Stimulated activated CD8-positive, alpha-beta memory T cell treated with anti-CD3 and anti-CD28 coated beads, Interleukin-7, amount 100 ng/mL, for 24 hours (primary cell): ENCODE measurements at places on chromosomes 11 and 22.

DNA sequence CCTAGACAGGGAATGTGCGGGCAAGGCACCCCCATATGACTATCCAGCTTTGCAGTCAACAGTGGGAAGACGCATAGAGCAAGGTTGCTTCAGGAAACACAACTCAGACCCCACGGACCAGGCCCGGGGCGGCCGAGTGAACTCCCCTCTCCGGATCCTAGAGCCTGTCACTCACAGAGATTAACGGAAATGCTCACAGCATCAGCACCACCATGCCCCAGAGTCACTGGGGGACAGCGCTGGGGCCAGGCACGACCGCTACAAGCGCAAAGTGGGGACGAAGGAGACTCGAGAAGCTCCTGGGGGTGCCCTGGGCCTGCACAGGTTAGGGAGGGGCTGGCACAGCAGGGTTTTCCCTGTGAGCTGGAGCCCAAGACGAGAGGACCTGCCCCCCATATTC is 15.9 kb downstream of the MACROD1 start:
- DNase-seq, result no peak

DNA sequence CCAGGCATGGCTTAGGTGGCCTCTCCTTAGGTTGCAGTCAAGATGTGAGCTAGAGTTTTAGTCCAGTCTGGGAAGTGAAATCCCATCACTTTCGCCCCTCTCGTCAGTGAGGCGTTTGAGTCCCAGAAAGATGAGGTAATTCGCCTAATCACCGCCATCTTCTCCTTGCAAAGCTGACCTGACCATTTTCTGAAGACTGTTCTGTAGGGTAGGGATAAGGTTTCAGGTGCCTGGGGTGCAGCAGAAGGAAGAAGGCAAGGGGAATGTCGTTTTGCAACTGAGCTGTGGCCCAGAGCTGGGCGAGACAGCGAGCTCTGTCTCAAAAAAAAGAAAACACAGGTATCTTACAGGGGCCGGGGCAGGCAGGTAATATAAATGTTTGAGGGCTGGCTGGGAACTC is 61.7 kb upstream of the CECR2 start:
- DNase-seq, result no peak

- no peak for DNase-seq
Measured at GRCh38 chr11:78265326-78265725, 76.6 kb downstream of the USP35 start.

DNA sequence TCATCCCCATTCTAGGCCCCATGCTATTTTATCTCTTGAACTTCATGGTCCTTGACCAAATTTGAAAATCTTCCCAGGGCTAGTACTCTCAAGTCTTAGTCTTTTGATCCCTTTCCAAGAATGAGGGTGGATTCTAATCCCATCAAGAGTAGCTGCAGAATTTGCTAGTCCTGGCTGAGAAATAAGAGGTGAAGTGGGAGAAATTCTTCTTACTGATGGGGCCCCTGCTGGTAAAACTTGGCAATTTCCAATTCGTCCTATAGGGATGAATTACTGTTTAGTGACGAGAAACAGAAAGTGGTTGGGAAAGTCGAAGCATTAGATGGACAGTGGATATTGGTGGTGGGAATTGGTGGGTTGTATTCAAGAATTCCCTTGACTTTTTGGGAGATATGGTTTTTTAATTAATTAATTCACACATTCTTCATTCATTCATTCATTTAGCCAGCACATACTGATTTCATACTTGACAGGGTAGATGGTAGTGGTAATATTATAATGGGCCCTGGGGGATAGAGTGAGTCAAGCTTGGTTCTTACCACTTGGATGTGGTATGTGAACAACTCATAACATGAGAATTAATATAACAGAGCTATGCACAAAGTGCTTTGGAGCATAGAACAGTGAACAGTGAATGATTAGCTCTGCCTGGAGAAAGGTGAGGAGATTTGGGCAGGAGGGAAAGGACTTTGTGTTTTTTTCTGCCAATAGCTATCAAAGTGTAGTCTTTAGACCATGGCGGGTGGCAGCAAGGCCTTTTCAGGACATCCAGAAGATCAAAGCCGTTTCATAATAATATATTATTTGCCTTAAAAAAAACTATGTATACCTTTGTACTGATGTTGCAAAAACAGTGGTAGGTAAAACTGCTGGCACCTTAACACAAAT is 103.8 kb downstream of the STIM1 start:
- no peak for DNase-seq

- DNase-seq, result no peak
Measured at GRCh38 chr11:93393386-93393785, 62.8 kb downstream of the DEUP1 start.

DNA sequence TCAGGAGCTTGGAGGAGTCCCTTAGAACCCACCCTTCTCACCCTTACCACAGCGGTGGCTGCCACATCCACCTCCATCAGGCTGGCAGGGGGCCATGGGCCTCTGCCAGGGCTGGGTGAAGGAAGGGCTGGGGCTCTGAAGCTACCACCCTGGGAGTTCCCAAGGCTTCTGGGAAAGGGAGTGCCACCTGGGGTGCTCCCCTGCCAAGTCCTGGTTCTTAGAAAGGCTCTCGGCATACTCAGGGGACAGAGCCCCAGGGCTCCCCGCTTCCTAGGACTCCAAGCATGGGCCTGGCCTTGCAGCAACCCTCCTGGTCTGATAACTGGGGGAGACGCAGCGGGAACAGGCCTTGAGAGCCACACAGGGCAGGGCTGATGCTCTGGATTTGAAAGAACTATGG is 438 bp upstream of the PLA2G3 start:
- DNase-seq, result no peak

DNA sequence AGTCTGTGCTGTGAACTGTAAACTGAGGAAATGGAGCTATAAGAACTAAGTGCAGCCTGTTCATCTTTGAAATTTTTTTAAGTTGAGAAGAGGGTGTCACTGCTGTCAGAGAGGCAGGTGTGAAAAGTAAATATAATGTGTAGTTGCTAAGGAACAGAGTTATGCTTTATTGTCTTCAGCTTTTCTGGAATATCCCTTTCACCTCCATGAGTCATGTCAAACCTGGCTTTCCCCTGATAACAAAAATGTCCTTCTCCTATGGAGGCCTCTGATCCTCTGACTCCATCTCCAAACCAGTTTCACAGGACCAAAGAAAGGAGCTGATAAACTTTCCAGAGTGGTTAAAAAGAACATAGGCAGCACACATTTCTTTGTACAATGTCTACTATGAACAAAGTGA is 12.8 kb upstream of the MUC15 start:
- DNase-seq, result no peak

GRCh38 chr11:86456075-86456939 is 81.6 kb downstream of the CCDC81 start:
- peak; percentile 70 for DNase-seq

DNA sequence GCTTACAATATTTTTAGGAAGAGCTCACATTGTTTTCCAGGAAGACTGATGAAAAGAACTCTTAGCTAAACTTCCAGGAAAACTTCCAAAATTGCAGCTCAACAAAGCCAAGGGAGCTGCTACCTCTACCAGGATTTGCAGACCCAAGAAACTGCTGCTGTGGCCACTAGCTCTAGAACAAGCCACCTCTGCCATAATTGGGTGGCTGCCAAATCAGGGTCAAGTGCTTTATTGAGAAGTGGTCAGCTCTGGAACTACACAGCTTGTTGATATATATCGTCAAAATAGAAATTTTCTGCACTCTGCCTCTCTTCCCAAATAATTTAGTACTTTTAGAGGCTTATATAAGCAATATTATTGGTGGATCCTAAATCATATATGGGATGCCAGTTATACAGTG is 371.8 kb upstream of the CHORDC1 start:
- no peak for DNase-seq

DNA sequence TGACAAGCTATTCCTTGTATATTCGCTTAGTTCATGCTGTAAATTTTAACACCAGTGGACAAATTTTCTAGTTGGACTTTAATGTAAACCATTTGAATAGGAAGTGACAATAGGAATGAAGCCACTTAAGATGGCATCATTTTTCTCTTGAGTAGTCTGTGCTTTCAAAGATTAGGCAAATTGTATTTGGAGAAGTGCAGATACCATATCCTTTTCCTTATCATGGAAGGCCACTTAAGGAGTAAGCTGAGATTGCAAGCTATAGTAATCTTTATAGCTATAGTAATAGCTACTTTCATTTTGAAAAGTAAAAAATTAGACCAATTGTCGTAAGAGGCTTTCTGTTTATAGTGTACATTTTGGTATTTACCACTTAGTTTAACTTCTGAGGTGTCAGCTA is 12.8 kb downstream of the CAPRIN1 start:
- DNase-seq, result no peak

DNA sequence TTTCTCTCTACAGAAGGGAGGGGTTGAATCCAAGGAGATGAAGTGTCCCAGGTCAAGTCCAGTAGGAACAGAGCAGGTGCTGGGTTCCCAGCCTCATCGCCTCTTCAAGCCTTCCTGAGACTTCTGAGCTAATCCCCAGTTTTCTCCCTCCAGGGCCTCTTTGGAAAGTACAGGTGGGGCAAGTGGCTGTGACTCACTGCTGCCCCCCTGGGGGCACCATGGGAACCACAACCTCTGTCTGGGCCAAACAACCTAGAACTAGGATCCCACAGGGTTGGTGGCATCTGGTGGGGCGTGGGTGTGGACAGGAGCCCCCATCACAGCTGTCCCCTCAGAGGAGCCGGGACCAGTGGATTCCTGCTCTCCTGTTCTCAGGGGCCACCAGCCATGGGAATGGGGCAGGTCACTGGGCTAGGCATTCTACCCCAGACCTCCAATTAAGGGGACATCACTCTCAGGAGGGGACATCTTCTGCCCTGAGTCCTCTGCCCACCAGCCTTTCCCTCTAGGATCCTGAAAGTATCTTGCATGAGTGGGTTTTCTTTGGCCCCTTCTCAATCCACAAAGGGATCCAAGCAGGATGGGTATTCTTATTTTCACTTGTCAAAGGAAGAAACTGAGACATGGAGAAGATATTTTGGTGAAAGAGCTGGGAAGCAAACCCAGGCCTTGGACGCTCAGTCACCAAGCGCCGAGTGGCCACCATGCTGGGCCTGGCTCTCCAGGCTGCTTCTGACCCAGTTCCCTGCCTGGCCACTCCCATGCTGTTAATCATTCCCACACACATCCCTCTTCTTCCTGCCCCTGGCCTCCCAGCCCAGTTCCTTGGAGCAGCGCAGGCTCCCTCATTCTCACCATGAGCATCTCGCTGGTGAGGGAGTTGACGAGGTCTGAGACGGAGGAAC is 23.8 kb downstream of the LRRC10B start:
- DNase-seq, result no peak

DNA sequence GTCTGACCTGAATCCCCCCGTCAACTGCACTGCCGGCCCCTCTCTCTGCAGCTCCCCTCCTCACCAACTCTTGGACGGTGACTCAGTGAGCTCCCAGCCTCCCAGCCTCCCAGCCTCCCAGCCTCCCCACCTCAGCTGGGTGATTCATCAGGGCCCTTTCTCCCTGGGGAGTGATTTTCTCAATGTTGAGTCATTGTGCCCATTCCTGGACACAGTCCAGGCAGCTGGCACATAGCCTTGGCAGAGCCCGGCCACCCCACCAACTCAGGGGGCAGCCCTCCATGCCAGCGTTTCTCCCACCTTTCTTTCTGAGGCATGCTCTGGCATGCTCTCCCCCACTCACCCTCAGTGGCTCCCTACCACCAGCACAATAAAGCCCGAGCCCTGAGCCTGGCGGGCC is 30.7 kb downstream of the PDE2A start:
- DNase-seq, result no peak

GRCh38 chr22:38859581-38860282 is 12.3 kb downstream of the CBX6 start:
- no peak for DNase-seq

GRCh38 chr11:58193391-58193790 is 4.5 kb downstream of the OR9Q2 start:
- DNase-seq, result no peak

GRCh38 chr22:23107487-23108248 is 34.1 kb downstream of the RSPH14 start:
- no peak for DNase-seq

GRCh38 chr11:117606211-117606610 is 190.8 kb downstream of the DSCAML1 start:
- no peak for DNase-seq

DNA sequence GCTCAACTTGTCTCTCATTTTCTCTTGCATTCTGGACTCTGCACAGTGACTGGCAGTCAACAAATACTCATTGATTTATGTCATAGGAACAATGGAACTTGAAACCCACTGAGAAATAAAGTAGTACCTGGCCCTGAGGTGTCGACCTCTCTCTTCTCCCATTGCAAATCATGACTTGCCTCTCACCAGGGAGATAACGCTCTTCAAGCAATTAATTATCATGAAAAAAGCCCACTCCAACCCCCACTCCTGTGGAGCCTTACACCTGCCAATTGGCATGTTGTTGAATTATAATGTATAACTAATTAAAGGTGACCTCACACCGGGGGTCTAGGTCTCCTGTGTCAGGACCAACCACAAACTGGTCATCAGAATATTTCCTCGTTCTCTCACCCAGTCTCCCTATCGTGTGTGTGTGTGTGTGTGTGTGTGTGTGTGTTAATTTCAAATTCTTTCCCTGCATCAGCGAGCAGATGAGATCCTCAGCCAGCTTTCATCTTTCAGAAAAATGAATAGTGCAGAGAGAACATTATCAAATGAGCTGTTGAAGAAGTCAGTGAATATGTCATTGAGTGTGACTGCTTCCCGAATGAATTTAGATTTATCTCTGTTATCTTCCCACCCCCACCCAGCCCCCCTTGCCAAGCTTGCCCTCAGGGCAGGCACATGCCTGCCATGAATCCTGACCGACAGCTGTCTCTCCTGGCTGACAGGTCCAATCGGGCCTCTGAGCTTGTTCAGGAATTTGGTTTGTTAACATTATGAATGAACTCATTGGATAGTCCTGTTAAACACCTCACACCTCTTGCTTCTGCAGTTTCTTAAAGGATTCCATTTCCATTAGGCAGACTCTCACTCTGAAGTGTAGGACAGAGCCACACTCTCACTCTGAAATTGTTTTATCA is 357.4 kb downstream of the INSC start:
- DNase-seq, result no peak

- no peak for DNase-seq
Measured at GRCh38 chr22:46072110-46072881, 78.0 kb upstream of the PPARA start.

DNA sequence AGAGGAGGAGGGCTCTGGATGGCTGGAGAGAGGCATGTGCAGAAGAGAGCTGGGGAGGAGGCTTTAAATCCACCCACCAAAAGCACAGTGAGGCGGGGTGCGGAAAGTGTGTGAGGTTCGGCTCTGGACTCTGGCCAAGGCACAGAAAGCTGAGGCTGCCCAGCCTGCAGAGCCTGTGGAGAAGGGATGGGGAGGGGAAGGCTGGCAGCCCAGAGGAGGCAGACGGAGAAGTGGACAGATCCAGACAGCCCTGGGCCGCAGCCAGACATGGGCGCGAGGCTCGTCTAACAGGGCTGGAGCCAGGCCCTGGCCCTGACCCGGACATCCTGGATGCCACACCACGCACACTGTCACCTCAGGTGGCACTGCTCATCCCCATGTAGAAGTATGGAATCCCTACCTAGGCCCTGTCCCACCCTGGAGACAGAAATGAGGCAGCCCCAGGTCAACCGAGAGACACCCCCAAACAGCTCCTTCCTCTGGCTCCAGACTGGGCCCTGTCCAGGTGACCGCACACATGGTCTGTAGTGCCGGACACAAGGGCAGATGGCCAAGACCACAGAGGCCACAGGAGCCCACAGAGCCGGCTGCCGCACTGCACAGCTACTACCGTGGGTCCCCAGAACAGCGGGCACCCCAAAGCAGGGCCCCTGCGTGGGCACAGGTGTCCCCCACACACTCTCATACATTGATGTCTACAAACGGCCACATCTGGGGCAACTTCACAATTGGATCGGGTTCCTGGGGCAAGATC is 16.6 kb upstream of the MOB2 start:
- no peak for DNase-seq
